ENCODE measurements at places on chromosomes 16 and 17.

- DNase-seq: no peak
Observed at GRCh38 chr17:32502710-32503109, 15.9 kb downstream of the CDK5R1 start.

GRCh38 chr17:40312131-40312731 is 3.3 kb downstream of the RARA start:
- no peak for DNase-seq

GRCh38 chr17:37702598-37702997 is 42.3 kb downstream of the HNF1B start:
- DNase-seq: no peak

DNA sequence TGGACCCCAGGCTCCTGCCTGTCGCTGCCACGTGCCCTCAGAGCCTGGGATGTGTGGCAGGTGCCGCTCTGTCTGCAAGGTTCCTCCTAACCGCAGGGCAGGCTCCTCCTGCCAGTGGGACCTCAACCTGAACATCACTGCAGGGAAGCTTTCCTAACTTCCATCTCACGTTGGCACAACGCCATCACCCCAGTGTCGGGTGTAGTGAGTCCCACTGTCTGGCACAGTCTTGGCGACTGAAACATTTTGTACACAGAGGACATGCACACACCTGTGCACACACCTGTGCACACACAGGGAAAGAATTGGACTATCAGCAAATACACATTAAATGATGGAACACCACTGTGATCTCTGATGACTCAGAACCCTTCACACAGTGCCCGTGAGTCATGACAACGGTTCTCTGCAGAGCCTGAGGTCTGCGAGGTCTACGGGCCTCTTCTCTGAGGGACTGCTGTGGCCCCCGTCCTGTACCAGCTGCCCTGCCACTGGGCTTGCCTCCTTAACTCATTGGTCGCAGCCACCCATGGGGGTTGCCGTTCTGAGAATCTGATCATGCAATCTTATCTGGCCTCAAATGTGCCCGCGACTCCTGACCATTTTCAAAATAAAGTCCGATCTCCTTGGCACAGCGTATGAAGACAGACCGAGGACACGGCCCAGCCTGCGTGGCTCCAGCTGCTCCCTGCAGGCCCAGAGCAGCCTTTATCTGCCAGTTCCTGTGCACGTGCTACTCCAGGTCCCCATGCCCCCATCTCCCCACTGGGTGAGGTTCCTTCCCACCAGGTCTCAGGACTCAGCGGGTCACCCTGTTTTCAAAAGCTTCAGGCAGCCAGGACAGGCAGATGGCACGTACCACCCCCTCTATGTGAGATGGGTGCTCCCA is 7.6 kb downstream of the CCDC57 start:
- peak; percentile 83 for DNase-seq

- no peak for DNase-seq
Observed at GRCh38 chr16:1895949-1896675, 22.1 kb downstream of the HS3ST6 start.

GRCh38 chr16:24440306-24440705 is 99.1 kb upstream of the RBBP6 start:
- DNase-seq: no peak

DNA sequence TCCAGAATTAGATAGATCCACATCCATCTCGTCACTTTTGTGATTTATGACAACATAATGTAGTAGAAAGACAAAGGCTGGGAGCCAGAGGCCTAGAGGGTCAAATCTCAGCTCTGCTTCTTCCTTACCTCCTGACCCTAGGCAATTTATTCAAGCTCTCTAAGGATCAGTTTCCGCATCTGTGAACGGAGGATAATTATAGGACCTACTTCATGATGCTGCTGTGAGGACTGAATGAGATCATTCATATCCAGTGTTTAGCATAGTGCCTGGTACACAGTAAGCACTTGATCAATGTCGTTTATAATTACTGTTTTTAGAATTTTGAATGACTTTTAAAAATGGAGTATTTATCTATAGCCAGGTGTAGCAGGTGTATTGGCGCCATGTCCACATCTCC is 128.4 kb downstream of the SHISA9 start:
- no peak for DNase-seq

GRCh38 chr16:85862476-85863383 is 36.2 kb upstream of the IRF8 start:
- DNase-seq: no peak

GRCh38 chr17:31558748-31559583 is 167.5 kb downstream of the RAB11FIP4 start:
- DNase-seq: peak; percentile 74

GRCh38 chr16:8694795-8695728 is 20.6 kb downstream of the ABAT start:
- DNase-seq: no peak

- DNase-seq: peak; percentile 41
Observed at GRCh38 chr16:15970202-15970601, 20.8 kb downstream of the ABCC1 start.

GRCh38 chr16:83031524-83031923 is 404.8 kb downstream of the CDH13 start:
- DNase-seq: no peak

GRCh38 chr17:48593126-48593829 is at the start of gene HOXB5:
Gene HOXB5, minus strand, starts transcription at chr17:48593779. Its CDS starts 97 bp downstream, at chr17:48593682.
- no peak for DNase-seq

- DNase-seq: peak; percentile 40
Observed at GRCh38 chr17:42233994-42234393, 39.7 kb upstream of the GHDC start.

GRCh38 chr17:50076591-50077235 is 18.4 kb upstream of the PDK2 start:
- no peak for DNase-seq

GRCh38 chr16:83912519-83913244 is 13.8 kb downstream of the MLYCD start:
- DNase-seq: no peak
